ENCODE measurements at places on chromosomes 1 and 21. TPM values are rescaled to one million over a fixed set of nuclear protein-coding genes. Genes with fewer than 3 reads are reported as not detected.

The PLPPR5 gene
- not detected for polyA plus RNA-seq

The FLVCR1 gene
- 14.9 TPM for polyA plus RNA-seq

The IQGAP3 gene
- polyA plus RNA-seq = 16.0 TPM

The TTC4 gene
- polyA plus RNA-seq = 20.1 TPM

The CFHR1 gene
- 0.63 TPM for polyA plus RNA-seq

The PYHIN1 gene
- polyA plus RNA-seq = not detected

The GGPS1 gene
- 27.5 TPM for polyA plus RNA-seq

The RXFP4 gene
- not detected for polyA plus RNA-seq

The SAMD11 gene
- 52.8 TPM for polyA plus RNA-seq

DNA sequence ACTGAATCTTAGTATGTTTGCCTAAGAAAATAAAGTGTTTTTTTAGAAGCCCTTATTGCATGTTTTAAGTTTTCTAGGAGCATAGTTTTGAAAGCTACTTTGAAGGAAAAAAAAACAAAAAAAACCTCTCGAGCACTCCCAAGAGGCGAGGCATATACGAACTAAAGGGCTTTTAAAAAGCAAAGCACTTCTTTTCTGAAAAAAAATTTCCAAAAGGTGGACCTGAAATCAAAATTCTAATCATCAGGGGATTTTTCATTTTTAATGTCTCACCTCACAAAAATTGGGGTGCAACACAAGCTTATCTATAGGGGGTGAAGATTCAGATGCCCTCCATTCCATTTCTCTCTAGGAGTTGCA, 594 bp downstream of the GLMN start:
- DNase-seq = no peak

DNA sequence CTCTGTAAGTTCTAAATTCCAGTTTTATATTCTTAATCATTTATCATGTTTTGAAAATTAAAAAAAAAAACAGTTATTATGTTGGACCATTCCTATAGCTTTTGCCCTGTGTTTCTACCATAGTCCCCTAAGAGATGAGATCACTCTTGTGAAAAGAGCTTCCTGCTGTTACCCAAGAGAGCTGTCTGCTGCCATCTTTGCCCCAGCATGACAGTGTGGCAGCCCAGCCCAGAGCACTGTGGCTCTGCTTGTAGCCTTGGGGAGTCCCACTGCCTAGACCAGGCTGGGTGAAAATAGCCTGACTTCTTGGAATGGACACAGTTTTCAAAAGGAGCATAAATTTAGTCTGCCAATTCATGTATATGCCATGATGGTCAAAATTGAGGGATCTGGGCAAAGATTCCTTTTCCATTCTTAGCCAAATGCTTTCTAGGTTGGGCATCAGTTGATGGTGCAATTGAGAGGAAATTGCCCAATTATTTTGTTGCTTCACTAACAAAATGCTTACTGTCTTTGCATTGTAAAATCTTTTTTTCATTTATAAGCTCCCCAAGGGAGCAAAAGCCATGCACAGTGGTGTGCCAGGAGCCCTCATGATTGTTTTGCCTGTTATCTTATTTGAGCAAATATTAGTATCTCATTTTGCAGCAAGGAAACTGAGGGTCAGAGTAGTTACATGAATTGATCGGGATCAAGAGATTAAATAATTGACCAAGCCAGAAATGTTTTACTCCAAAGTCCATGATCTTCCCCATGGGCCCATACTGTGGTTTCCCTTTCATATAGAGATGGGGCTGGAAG, 72.8 kb downstream of the ETS2 start:
- DNase-seq = no peak

- DNase-seq = no peak
These were observed 122.3 kb downstream of the FOXD2 start for GRCh38 chr1:47559944-47560695.

- DNase-seq = no peak
These were observed 70.7 kb downstream of the COL24A1 start for GRCh38 chr1:86085741-86086409.

- DNase-seq = no peak
These were observed 111.6 kb upstream of the IFFO2 start for GRCh38 chr1:19067912-19068638.

DNA sequence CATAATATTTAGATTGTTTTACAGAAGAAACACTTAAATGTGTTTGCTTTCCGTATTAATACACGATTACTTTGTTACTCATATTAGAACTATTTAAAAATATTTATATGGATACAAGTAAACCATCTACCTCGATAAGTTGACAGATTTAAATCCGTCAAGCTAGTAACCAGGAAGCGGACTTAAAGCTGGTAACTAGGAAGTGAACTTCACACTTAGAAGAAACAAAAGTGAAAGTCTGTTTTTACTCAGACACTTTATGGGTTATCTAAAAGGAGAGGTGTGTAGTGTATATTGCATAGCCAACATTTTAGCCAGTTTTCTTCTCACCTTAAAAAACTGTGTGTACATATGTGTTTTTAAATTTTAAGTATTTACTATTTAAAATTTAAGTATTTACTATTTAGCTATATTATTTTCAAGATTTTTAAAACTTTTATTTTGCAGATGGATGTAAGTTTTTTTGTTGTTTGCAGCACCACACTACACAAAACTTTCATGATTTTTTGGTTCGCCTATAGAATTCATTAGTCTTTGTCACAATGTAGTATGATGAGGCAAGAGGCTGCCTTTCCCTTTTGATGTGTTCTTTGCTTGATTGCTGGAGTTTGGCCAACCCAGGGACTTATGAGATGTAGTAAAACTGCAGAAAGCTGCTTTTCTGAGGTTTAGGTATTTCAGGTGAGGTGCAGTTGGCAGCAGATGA, 2.7 kb downstream of the USP25 start:
- DNase-seq = no peak

GRCh38 chr1:180800945-180801344, 111.8 kb upstream of the KIAA1614 start:
- DNase-seq = no peak

GRCh38 chr1:226710501-226710900, 28.6 kb downstream of the ITPKB start:
- DNase-seq = no peak

GRCh38 chr1:145994391-145995120, 1.8 kb downstream of the TXNIP start:
- DNase-seq = no peak

DNA sequence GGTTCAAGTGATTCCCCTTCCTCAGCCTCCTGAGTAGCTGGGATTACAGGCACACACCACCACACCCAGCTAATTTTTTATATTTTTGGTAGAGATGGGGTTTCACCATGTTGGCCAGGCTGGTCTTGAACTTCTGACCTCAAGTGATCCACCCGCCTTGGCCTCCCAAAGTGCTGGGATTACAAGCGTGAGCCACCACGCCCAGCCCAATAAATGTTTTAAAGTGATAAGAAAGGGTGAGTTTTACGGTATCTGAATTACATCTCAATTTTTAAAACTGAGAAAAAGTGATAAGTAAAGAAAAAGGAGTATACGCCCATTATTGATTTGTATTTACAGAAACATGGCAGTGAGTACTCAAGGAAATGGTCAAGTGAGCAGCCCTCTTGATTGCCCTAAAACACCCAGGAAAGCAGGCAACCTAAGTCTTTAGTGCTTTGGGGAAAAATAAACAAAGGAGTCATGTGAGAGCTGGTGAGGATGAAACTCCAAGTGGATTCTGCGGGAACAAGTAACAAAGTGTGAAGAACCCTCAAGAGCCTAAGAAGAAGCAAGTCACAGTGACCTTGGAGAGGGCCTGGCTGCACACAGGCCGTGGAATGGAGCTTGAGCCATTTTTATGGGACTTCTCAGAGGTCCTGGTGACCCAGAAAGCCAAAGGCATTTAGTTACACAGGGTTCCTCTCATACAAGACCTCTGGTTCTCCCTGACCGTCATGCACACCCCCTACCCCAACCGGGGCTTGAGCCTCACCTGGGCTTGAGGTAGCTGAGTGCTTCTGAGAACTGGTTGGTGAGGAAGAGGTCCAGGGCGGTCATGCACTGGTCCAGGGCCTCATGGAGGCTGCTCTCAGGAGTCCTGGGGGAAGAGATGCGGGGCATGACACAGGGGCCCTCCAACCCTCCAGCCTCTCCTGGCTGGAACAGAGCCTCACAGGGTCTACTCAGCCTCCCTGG, 9.1 kb downstream of the TTC39A start:
- no peak for DNase-seq

DNA sequence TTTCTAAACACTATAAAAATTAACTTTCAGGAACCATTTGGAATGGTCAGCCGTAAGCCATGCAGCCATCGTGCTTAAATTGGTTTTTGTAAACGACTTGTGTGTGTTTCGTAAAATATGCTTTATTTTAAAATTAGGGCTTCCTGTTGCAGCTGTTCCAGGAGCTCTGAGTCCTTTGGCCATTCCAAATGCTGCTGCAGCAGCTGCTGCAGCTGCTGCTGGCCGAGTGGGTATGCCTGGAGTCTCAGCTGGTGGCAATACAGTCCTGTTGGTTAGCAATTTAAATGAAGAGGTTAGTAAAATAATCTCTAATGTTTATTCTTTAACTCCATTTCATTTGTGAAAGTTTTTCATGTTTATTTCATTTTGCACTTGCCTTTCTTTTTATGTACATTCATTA, 83.1 kb downstream of the PTBP2 start:
- DNase-seq = no peak

GRCh38 chr1:211349741-211350140, 23.1 kb downstream of the TRAF5 start:
- DNase-seq = no peak

GRCh38 chr1:2322581-2323211, 68.7 kb downstream of the MORN1 start:
- DNase-seq = no peak

DNA sequence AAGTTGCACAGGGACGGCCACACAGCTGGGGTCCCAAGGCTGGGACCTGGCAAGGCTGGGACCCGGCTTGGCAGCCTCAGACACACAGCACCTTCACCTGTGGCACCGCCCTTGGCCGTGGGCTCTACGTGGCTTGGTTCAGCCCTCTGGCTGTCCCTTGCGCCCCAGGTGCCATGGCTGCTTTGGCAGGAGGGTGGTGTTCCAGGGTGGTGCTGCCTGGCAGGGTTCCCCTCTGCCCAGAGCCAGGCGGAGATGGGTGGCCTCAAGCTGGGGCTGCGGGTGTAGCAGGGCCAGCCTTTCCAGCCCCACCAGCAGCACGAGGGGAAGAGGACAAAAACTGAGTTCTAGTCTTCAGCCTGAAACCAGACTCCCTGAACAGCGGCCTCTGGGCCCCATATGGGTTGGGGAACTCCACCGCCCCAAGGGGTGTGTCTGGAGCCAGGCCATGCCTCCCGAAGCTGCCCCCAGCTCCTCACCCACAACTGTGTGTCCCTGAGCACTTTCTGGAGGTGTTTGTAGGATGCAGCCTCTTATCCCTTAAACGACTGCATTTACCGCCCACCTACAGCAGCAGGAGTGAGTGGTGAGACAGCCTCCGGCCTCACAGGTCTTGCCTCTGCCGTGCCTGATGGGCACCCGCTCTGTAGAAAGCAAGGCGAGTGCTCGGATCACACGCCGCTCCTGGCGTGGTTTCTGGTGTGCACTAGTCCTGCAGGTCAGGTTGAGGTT, 92.3 kb downstream of the PDE9A start:
- no peak for DNase-seq

DNA sequence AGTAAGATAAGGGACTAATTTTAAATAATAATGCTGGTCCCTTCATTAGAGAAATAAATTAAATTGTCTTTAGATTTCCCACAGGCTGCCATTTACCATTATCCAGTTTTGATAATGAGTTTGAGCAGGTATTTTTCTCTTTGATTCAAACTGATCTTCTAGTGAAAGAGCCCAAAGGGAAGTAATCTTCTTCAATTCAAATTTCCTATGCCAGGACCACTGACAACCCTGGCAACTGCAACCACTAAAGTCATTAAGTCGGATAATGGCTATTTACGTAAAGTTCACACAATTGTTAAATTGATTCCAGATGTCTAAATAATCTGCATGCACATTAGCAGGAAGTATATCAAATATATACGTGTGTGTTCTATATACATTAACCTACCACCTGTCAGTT, 399.3 kb downstream of the PTPRC start:
- DNase-seq = no peak

- no peak for DNase-seq
These were observed 68.5 kb downstream of the RUNX1 start for GRCh38 chr21:34980423-34981115.

GRCh38 chr1:187691439-187691838, 862.7 kb downstream of the PLA2G4A start:
- peak; percentile 55 for DNase-seq

GRCh38 chr1:212467843-212468482, 35.2 kb downstream of the NENF start:
- no peak for DNase-seq

DNA sequence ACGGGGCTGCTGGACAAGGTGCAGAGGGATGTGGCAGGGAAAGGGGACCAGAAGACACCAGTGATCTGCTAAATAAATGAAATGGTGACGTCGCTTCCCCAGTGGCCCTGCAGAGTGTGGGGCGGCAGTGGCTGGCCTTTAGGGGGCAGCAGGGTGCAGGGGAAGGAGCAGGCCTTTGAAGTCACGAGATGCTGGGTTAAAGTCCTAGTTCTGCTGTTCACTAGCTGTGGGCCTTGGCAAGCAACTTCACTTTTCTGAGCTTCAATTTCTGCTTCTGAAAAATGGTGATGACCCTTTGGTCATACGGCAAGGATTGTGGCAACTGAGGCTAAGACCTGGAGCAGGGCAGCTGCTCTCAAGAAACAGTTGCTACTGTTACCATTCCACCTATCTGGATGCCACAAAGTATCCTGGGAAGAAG, 9.2 kb upstream of the GALE start:
- DNase-seq = peak; percentile 69

- DNase-seq = no peak
These were observed 7.9 kb upstream of the UMODL1 start for GRCh38 chr21:42063191-42063570.

DNA sequence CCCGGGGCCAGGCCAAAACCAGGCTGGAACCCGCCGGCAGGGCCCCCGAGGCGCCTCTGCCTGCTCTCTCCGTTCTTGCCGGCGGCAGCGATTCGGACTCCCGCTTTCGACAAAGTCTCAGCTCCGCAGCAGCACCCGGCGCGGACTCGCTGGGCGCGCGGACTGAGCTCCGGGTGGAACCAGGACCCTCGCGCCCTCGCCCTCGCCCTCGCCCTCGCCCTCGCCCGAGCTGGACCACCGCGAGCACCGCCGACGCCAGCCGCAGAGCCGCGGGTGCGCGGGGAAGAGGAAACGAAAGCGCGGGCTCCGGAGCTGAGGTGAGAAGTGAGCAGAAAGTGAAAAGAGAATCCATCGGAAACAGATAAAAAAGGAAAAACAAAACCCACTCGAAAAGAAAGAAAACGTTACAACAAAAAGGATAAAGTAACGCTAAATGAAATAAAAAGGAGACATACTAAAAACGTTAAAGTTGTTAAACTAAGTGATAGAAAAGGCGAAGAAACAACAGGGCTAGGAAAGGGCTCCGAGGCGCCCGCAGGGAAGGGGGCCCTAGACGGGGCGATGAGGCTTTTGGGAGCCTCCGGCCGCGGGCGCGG, 64.9 kb downstream of the MEF2D start:
- no peak for DNase-seq

- DNase-seq = no peak
These were observed 40.0 kb upstream of the RHOU start for GRCh38 chr1:228695015-228695955.
